NCI-H1092 (cell line): ENCODE measurements at places on chromosomes 5 and 9.

GRCh38 chr5:92554447-92555085, 1026.5 kb downstream of the NR2F1-AS1 start:
- no peak for DNase-seq

- no peak for DNase-seq
These were observed 8.1 kb downstream of the SPINK14 start for GRCh38 chr5:148176480-148176879.

GRCh38 chr5:74889523-74890105, 23.4 kb upstream of the FAM169A start:
- DNase-seq = no peak

GRCh38 chr9:36748322-36748899, 175.7 kb downstream of the MELK start:
- no peak for DNase-seq

- no peak for DNase-seq
These were observed 9.3 kb downstream of the OR1N2 start for GRCh38 chr9:122562134-122562760.

- no peak for DNase-seq
These were observed 188.6 kb upstream of the ZNF608 start for GRCh38 chr5:124935065-124935464.

DNA sequence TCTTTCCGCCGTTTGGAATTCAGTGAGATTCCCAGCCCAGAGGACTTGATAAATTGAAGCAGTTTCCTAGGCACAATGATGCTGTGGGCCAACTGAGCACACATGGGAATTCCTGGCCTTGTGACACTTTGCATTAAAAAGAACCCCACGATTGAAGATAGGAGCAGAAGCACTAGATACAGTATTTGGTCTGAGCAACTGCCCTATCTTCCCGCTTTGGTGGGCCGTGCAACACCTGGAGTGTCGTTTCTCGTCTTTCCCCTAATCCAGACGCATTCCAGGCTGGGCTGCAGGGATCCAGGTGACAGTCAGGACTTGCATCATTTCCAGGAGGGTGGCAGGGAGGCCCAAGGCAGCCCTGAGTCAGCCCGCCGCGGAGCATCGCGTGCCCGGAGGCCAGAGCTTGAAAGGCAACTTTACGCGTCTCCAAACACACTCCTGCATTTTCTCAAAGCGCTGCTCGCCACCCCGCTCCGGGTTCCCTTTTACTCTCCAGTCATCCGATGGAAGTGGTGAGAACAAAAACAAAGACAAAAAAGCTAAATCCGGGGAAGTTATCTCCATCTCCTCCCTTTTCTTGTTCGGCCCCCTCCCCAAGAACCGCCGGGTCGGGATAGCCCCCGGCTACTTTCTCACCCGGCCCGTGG, 753 bp upstream of the STC2 start:
- DNase-seq = no peak

- DNase-seq = no peak
These were observed 89.6 kb upstream of the BNC2 start for GRCh38 chr9:16960084-16960483.

DNA sequence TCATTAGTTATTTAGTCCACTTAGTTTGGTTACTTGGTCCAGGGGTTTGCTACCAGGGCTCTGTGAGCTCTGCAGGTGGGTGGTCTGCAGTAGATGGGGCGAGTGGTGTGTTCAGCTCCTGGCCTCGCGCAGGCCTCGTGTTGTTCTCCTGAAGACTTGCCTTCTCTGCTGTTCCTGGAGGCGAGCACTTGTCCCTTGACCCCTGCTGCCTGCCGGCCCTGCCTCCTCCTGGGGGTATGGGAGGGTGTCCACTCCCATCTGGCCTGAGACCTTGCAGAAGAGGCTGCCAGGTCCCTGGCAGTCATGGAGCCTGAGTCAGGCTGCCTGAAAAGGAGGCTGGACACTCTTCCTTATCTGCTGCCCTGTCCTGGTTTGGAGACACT, 137.0 kb downstream of the CACNA1B start:
- DNase-seq = no peak

DNA sequence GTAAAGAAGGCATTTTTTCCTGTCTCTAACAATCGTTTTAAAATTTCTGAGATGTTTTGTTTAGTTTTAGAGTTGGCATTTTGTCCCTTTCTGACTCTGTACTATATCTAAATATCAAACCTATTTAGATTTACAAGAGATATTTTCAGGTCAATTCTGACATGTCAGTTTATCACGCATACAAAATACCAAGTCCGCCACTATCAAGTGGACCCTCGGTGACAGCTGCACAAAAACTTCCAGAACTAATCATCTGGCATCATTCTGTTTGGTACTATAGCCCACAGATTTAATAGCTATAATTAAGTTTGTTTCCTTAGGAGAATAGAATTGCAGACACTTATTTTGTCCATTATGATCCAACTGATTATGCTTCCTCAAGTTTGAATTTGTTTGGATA, 1278.2 kb downstream of the CDH12 start:
- DNase-seq = no peak

DNA sequence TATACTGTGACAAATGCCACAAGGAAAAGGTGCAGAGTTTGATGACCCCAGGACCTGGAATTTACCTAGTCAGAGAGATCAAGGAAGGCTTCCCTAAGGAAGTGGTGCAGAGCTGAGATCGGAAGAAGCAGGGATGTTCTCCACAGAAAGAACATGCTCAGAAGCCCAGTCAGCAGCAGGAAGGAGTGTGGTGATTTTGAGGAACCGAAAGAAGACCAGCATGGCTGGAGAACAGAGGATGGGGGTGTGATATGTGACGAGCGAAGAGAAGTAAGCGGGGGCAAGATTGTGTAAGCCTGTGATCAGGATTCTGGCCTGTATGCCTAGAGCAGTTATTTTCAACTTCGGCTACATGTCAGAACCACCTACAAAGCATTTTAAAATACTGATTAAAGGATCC, 18.7 kb upstream of the PIK3R1 start:
- DNase-seq = no peak

GRCh38 chr9:15355669-15356068, 48.7 kb upstream of the TTC39B start:
- no peak for DNase-seq

GRCh38 chr5:25891691-25892090, 1146.7 kb downstream of the CDH9 start:
- no peak for DNase-seq

GRCh38 chr5:14351086-14351661, 208.0 kb downstream of the TRIO start:
- no peak for DNase-seq

DNA sequence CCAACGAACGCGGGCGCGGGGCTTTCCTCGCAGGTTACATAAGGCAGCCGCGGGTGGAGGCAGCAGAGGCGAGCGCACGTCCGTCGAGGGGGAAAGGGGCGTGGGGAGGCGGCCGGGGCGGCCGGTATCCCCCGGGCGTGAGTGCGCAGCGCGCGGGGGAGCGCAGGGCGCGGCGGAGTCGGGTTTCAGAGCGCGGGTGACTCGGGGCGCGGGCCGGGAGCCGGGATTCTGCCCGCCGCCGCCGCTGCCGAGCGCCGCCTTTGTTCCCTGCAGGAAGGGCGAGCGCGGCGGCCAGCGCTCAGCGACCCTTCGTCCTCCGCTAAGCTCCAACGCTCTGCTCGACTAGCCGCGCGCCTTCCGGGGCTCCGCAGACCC, at the start of gene COL15A1:
Gene COL15A1 (plus strand): TSS at position 226 of the 375 bp plus-strand sequence. CDS start 155 bp downstream, outside the sequence.
- no peak for DNase-seq

- DNase-seq = no peak
These were observed 191.8 kb downstream of the ESM1 start for GRCh38 chr5:54793468-54794134.

DNA sequence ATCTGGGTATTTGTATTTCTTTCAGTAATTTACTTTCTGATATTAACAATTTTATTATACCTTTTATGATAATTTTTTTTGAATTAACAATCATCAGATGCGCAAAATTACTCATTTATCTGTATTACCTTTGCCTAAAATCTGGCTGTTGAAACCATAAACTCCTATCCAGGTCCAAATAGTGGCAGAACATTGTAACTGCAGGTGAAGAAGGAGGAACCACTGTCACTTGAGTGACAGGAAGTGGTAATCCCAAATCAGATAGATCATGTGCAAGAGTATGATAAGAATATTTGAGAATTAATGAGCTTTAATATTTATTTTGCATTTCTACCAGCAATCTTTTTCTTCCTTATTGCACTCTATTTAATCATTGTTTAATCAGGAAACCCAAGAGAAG, 139.3 kb upstream of the TLE4 start:
- DNase-seq = no peak

- no peak for DNase-seq
These were observed 3.2 kb upstream of the MAMDC2 start for GRCh38 chr9:70040376-70040903.

- DNase-seq = no peak
These were observed 392.2 kb downstream of the EBF1 start for GRCh38 chr5:158707534-158707933.

GRCh38 chr5:7629561-7629960, 221.4 kb downstream of the CFAP90 start:
- peak; percentile 69 for DNase-seq

GRCh38 chr5:74199005-74199404, 441.5 kb downstream of the ENC1 start:
- no peak for DNase-seq

GRCh38 chr9:106883030-106883429, 20.1 kb downstream of the ZNF462 start:
- no peak for DNase-seq

DNA sequence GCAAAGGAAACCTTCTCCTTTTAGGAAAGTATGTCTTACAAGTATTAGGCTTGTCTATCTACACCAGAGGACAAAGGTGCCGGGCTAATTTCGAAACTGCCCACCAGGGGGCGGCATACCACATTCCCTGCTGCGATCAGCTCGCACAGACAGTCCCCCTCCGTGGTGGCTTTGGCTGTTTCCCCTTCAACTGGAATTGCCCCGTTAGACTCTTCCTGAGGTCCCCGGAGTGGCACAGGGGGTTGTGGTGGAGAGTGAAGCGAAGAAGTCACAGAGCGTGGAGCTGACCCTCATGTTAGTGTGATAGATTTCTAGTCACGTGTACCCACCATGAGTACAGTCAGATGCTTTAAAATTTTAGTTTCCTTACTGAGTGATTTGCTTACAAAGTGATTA, 17.5 kb downstream of the PTTG1 start:
- DNase-seq = peak; percentile 48

DNA sequence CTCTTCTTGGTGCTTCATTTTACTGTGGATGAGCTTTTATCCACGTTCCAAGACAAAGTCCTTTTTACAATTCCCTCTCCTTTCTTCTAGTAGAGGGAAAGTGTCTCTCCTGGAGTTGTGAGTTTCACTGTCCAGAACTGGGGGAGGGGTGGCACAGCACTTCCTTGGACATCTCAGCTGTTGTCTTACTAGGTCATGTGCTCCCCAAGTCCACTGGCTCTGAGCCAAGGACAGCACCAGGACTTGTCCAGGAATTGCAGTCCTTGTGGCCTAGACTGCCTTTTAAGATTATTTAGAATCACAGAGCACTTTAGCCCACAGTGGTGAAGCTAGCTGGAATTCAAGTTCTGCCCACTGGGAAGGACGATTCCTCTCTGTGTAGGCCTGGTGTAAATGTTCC, 700.2 kb upstream of the PTPRD start:
- DNase-seq = no peak

- no peak for DNase-seq
These were observed 104.4 kb downstream of the THBS4 start for GRCh38 chr5:80139466-80139972.

GRCh38 chr5:155258161-155258560, 244.6 kb downstream of the KIF4B start:
- DNase-seq = no peak

DNA sequence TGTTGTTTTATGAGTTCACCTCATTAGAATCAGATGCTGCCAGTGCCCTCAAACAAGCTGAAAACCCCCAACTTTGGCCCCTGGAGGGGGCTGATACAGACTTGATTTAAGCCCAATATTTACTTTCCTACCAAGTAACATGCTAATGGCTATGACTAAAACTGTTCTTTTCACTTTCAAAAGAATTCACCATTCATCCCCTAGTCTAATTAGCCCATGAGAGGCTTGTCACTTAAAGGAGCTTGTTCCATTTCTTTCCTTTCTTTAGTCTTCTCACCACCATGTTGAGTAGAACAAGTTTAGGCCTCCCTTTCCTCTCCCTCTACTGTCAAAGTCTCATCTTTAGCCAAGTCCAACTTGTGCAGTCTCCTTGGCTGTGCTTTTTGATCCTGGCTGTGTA, 50.4 kb downstream of the EPB41L4B start:
- DNase-seq = no peak

GRCh38 chr9:111356481-111357244, 26.6 kb upstream of the OR2K2 start:
- no peak for DNase-seq

GRCh38 chr9:128428644-128429512, 8.2 kb downstream of the CERCAM start:
- DNase-seq = no peak

- DNase-seq = no peak
These were observed 58.1 kb downstream of the FSTL4 start for GRCh38 chr5:133554279-133554678.

DNA sequence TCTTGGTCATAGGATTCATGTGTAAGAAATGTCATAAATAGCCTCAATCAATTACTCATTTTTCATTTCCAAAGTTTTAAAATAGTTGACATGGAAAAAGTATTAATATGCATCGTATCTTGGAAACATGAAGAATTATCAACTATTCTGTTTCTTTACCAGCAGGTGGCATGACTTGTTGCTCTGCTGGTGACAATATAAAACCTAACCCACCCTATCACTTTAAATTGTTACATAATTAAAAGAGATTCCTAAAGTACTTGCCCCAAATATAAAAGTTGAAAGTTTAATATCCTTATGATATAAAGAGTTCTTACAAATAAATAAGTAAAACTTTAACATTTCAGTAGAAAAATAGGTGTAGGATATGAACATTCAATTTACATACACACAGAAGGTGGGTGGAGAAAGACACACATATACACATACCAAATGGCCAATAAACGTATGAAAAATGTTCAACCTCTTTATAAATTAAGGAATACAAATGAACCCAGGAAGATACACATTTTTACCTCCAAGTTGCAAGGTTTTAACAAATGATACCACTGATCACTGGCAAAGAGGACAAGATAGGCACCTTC, 30.6 kb downstream of the MAP1B start:
- DNase-seq = no peak

DNA sequence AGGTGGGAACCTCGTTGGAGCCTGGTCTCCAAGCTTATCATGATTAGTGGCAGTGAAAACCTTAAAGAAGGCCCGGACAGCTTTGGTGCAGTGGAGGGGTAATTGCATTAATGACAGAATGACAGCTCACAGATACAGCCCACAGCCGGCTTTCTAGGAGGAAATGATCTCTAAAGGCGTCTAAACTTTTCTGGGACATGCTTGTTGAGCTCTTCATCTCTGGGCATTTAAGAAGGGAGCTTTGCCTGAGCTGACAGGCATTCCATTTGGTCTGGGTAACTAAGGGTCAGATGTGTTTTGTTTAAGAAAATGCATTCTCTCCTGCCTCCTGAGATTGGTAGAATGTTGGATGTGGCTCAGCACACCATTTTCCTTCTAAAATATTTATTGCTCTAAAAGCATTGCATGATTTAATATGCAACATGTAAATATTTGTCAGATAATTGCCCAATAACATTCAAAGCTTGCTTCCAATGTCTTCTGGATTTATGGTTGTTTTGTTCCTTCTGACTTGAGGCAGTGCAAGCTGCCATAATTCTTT, 4.0 kb downstream of the ANKRD33B start:
- no peak for DNase-seq
